ENCODE measurements at places on chromosomes 16 and 17.

DNA sequence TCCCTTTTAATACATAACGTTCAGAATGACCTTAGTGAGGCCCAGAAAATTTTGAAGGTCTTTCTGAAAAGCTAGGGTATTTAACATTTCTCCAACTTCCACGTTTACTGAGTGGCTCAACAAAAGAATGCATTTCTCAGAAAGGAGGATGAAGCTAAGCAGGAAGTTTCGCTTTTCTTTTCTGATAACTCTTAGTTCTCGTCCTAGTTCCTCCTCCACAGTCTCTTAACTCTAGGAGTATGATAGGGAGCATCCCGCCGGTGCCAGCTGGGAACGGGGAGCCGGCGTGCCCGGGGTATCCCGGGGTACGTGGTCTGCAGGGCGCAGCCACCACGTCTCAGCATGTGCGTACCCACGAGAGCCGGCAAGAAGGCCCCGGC lies 363 bp downstream of the KARS1 start:
- no peak for DNase-seq

GRCh38 chr17:18889658-18890057 lies 31.7 kb downstream of the PRPSAP2 start:
- no peak for DNase-seq

GRCh38 chr17:42311240-42312034 lies 23.1 kb downstream of the STAT5A start:
- no peak for DNase-seq

GRCh38 chr17:31250229-31250628 lies 46.8 kb downstream of the OMG start:
- no peak for DNase-seq

GRCh38 chr17:41415833-41416335 lies 8.5 kb downstream of the KRT37 start:
- no peak for DNase-seq

DNA sequence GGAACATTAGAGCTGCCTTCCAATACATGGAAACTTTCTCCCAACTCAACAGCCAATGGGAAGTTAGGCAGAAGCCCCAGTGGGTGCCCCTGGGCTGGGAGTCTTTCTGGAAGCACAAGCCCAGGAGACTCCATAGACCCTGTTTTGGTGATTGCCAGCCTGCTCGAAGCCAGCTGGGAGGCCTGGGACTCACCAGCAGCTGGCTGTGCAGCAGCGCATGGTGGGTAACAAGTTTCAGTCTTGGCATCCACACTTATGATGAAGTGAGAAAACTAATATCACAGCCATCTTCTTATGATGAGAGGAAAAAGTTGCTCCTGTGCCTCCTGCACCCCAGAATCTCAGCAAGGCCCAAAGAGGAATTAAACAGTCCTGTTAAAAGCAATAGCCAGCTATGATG lies 522.5 kb upstream of the CDH5 start:
- no peak for DNase-seq

GRCh38 chr16:21302898-21303528 lies 24.9 kb upstream of the CRYM start:
- no peak for DNase-seq

DNA sequence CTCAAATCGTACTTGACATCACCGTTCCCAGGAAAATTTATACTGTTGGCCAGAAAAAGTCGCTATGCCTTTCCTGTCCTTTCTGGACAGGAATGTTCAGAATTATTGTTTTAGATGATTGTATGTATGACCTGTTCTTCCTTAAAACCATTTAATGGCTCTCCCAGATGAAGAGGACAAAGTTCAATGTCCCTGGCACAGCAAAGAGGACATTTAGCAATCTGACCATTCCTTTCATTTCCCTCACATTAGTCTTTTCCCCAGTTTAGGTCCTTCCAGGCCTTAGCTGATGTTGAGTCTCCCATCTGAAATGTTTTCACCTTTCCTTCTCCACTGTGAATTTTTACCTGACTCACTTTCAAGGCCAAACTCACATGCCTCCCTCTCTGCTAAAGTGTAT lies 938.9 kb downstream of the CDH11 start:
- no peak for DNase-seq

DNA sequence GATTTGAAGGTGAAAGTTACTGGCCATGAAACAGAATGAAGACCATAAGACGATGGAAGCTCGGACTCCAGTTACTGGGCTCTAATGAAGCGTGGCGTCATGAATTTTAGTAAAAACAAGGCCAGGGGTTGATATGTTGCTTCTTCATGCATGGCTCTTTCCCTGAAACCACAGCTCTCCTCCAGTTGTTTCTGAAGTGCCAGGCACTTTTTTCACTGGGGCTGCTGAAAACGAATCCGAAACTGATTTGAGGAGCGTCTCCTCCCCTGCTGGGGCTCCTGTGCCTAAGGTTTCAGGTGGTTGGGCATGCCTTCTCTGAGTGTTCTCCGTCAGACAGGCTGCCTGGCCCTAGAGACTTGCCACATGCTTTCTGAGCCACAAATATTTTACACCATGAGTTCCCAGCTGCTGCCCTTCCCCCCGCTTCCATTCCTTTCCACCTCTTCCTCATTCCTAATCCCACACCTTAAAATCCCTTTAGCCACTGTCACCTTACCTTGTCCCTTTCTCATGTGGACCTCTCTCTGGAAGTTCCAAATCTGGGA lies 3.7 kb upstream of the MYL4 start:
- DNase-seq = peak; percentile 35

- DNase-seq = no peak
Measured at GRCh38 chr16:58105631-58106030, 23.6 kb downstream of the CFAP20 start.

GRCh38 chr16:12437761-12438440 lies 365.8 kb downstream of the CPPED1 start:
- no peak for DNase-seq

- no peak for DNase-seq
Measured at GRCh38 chr16:20074099-20074991, 655 bp upstream of the GPR139 start.
